ENCODE measurements at places on chromosomes 16 and 17. TPM values are rescaled to one million over a fixed set of nuclear protein-coding genes. Genes with fewer than 3 reads are reported as not detected.
A peak's percentile ranks its signal among the peaks of the same experiment; 100 is the strongest.

- DNase-seq = no peak
Measured at GRCh38 chr16:26070302-26071100, 378.7 kb downstream of the HS3ST4 start.

GRCh38 chr17:35217107-35217506, 22.9 kb upstream of the SLC35G3 start:
- DNase-seq = no peak

DNA sequence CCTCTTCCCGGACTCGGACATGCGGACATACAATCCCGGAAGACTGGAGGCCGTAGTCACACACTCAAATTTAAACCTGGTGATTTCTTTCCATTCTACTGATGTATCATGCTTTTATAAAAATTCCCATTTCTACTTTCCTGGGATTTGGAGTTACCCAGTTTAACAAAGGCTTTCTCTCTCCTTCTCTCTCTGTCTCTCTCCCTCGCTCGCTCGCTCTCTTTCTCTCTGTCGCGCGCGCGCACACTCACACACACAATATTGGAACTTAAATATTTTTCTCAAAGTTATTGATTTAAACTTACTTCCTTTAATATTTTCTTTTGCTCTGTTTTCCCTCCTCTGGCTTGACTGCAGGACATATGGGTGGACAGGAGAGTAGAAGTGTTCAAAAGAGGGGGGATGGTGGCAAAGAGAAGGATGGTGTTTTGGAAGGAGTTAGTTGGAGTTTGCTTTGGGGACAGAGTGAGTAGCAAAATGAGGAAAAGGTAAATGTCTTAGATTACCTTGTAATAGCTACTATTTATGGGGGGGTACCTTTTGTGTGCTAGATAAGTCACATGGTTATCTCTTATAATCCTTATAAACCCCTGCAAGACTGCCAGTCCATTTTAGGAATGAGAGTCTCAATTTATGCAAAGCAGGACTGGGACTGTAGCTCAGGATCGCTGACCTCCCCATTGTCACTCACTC, 878 bp upstream of the TRIM25 start:
- DNase-seq = no peak

- peak; percentile 46 for DNase-seq
Measured at GRCh38 chr17:17749921-17750320, 68.7 kb downstream of the RAI1 start.

DNA sequence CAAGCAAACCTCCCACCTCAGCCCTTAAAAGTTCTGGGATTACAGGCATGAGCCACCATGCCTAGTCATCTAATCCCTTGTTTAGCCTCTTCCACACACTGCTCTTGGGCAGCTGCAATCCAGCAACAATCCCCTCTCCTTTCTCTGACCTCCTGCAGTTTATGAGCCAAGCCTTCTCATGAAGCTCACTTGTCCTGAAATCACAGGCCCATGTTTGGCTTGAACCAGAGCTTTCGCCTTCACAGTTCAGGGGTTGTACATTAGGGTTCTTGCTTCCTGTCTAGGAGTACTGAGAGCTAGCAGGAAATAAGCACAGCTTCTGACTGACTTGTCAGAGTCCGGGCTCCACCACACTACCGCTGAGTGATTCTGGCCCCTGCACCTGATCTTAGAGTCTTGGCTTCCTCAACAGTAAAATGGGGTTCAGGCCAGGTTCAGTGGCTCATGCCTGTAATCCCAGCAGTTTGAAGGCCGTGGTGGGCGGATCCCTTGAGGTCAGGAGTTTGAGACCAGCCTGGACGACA, 16.3 kb downstream of the ERAL1 start:
- DNase-seq = peak; percentile 39

DNA sequence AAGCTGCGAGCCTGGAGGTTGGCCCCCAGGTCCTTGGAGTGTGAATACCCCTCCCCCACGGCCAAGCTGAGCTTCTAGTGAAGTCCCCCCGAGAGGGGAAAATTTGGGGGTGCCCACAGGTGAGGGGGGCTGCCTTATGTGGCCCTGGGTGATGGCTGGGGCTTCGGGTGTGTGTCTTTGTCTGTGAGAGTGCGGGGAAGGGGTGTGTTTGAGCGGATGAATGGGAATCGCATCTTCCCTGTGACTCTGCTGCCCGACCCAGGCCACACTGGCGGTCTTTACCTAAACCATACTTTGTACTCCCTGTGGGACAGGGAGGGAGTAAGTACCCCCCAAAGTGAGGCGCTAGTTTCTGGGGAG, 1.3 kb downstream of the SBK1 start:
- no peak for DNase-seq

The CIAO2B gene
- total RNA-seq = 161 TPM
